Stimulated activated CD4-positive, alpha-beta T cell treated with anti-CD3 and anti-CD28 coated beads, Interleukin-1b, Interleukin-23, amount 100 ng/mL, for 4 hours (primary cell): ENCODE measurements at places on chromosomes 1 and 21.
A peak's percentile ranks its signal among the peaks of the same experiment; 100 is the strongest.

DNA sequence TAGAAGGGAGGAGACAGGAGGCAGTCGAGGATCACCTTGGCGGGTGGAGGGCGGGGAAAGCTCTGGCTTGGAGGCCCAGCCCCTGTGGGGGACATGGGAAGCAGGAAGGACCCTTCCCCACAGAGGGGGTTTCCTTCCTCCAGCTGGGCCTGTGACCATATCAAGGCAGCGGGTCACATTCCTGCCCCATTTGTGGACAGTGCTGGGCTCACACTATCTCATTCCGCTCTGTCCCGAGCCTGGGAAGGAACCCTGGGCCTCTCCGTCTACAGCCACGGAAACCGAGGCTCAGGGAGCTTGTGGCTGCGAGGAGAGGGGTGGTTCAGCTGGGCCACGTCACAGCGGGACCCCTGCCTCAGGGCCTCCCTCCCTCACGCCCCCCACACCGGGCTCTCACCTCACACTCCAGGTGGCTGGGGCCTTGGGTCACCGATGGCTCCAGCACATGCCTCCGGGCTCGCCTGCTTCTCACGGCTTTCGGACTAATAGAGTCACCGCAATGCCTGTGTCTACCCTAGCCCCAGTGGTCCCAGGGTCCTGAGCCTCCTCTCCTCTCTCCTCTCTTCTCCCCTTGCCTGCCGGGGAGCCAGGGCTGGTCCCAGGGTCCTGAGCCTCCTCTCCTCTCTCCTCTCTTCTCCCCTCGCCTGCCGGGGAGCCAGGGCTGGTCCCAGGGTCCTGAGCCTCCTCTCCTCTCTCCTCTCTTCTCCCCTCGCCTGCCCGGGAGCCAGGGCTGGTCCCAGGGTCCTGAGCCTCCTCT lies 56.4 kb downstream of the SLC19A1 start:
- DNase-seq, result no peak

- DNase-seq, result no peak
These were observed 3.1 kb upstream of the GJC2 start for GRCh38 chr1:228146417-228147150.

DNA sequence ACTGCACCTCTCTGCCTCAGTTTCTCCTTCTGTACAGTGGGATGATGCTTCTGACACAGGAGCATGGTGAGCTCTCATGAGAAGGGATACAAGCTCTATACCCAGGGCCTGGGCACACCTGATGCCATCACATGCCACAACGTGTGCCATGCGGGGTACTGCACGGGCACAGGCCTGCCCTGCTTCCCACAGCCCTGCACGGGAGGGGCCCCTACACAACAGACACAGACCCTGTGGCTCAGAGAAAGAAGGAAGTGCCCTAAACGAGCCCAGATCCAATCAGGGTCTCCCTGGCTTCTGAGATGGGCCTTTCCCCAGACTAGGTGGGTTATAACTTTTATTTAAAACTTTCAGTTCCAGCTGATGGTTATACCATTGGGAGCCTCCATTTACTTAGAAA lies 24.6 kb downstream of the C2CD2 start:
- no peak for DNase-seq

- no peak for DNase-seq
These were observed 56.8 kb upstream of the SLC30A10 start for GRCh38 chr1:219985169-219985568.

DNA sequence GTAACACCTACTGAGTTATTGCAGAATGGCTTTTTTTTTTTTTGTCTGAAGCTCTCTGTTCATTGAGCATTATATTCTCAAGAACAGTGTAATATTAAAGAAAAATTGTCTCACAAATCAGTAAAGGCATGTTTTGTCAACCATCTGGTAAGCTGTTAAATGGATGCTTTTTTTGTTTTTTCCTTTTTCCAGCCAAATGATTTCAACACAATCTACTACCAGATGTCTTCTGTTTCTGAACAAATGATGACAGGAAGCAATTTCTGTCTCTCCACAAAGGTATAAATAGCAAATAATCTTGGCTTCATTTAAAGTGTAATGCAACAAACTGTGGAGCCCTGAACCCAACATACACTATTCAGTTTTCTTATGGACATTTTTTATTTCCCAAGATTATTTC lies 78.6 kb upstream of the RGS2 start:
- no peak for DNase-seq

DNA sequence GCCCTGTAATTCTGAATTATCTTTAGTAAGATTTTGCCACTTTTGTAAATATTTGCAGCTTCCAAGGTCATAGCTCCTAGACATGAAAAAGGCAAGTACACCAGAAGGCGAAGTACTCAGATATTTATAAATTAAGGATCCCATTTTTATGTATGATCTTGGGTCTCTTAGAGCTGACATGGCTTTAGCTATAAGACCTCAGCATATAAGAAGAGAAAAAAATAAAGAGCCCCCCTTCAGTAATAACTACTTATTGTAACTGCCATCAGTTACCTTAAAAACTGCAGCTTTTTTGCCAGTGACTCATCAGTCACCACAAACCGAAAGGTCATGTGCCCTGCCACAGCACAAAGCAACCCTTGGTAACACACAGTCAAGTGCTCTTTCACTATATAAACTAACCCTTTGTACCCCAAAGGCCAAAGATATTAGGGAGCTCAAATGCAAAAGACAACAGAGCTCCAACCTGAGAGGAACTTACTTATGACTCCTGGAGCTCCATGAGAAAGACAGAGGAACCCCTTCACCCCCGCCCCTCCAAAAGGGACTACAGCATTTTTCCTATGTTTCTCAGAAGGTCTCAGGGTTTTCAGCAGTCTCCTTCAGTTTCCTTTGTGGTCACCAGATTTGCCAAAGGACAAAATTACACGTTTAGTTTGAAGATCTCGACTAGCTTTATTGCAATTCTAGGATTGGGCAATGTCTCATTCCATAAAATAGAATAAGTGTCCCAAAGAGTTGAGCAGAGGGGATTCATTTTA lies 219.8 kb upstream of the DUSP10 start:
- DNase-seq, result peak; percentile 19

DNA sequence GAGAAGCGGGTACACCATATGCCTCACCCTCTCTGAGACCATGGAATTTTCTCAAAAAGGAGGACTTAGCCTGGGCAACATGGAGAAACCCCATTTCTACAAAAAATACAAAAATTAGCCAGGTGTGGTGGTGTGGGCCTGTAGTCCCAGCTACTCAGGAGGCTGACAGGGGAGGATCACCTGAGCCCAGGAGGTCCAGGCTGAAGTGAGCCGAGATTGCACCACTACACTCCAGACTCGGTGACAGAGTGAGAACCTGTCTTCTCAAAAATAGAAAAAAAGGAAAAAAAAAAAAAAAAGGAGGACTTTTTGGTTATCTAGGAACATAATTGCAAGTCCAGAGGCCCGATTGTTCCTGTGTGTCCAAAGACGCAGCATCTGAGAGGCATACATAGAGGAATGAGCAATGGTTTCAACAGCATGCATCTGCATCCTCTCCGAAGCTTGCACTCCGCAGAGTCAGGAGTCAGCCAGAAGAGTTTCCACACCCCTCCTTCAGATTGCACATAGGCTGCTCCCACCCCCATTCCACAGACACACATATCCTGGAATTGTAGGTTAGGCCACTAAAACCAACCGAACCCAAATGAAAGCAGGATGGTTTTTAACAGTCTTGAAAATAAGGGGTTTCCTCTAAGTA lies 2.5 kb upstream of the TBX15 start:
- no peak for DNase-seq

GRCh38 chr1:192263436-192263835 lies 53.4 kb upstream of the RGS21 start:
- DNase-seq, result no peak

GRCh38 chr1:32774950-32775634 lies 42.1 kb downstream of the YARS1 start:
- no peak for DNase-seq

GRCh38 chr21:35885942-35886541 lies 174.3 kb downstream of the SETD4 start:
- DNase-seq, result no peak

GRCh38 chr1:33925586-33925985 lies 61.7 kb downstream of the HMGB4 start:
- no peak for DNase-seq

- DNase-seq, result no peak
These were observed 85.1 kb downstream of the UBE4B start for GRCh38 chr1:10117865-10118264.

GRCh38 chr1:87449348-87449963 lies 120.8 kb downstream of the LMO4 start:
- DNase-seq, result no peak

- DNase-seq, result no peak
These were observed 111.8 kb downstream of the RPS6KC1 start for GRCh38 chr1:213162862-213163261.

DNA sequence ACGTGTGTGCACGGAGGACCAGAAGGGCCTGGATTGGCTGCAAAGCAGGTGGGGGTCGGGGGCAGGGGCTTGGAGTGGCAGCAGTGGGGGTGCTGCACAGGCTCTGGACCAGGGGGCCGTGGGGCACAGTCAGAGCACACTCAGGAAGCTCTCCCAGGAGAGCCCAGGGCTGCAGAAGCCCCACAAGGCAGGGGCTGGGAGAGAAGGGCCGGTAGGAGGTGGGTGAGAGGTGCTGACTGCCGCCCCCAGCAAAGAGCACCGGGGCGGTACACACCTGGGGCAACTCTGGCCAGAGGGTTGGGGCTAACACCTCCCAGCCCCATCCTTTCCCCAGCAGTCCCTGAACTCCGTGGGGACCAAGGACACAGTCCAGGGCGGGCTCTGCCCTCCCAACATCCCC lies 13.9 kb downstream of the CHD5 start:
- DNase-seq, result no peak

DNA sequence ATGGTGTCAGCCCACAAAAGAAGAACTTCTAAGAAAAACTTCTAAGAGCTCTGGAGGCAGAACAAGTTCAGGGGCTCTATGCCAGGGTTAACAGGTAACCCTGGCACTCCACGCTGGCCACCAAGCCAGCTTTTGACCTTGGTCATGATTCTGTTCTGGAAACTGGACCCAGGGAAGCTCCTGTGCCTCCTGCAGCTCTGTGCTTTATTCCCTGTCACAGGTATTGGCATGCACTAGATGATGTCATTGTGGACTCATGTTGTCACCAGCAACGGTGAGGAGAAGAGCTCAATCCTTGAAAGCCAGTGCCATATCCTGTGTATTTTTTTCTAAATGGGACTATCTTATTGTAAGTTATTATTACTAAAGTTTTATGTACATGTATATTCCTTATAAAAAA lies 56.7 kb upstream of the GCLM start:
- no peak for DNase-seq

DNA sequence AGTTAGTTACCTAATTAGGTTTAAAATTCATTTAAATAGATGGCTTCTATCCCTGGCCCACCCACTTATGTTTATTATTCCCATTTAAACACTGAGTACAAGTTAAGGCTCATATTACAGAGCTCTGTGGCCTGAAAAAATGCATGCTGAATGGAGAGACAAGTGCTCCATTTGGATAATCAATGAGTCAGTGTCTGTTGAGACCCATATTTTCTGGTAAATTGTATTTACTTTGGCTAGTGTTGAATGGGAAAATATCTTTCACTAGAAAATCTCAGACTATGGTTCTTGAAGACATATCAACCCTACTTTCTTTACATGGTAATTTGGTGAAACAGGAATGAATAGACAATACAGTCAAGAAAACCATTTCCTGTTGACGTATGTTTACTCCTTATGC lies 356.0 kb downstream of the S1PR1 start:
- no peak for DNase-seq

DNA sequence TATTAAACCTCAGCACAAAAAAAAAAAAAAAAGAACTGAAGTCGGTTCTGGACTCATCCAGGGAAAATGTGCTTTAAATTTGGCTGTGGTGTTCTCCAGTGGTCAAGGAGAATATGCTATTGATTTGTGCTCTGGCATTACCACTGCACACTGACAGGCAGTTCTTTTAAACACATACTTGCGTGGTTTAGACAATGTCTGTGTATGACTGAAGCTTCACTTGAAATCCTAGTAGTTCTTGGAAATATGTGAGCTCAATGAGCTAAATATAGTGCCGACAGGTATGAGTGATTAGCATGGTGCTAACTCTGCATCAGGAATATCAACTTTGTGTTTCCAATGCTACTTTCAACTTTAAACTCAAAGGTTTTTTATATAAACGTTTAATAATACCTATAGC lies 415.6 kb downstream of the SMYD3 start:
- no peak for DNase-seq

- DNase-seq, result no peak
These were observed 356.3 kb upstream of the DPYD start for GRCh38 chr1:98277118-98277517.

- no peak for DNase-seq
These were observed 103.0 kb downstream of the KCNJ15 start for GRCh38 chr21:38359835-38360234.

GRCh38 chr1:225450491-225451191 lies 22.8 kb upstream of the LBR start:
- DNase-seq, result no peak

DNA sequence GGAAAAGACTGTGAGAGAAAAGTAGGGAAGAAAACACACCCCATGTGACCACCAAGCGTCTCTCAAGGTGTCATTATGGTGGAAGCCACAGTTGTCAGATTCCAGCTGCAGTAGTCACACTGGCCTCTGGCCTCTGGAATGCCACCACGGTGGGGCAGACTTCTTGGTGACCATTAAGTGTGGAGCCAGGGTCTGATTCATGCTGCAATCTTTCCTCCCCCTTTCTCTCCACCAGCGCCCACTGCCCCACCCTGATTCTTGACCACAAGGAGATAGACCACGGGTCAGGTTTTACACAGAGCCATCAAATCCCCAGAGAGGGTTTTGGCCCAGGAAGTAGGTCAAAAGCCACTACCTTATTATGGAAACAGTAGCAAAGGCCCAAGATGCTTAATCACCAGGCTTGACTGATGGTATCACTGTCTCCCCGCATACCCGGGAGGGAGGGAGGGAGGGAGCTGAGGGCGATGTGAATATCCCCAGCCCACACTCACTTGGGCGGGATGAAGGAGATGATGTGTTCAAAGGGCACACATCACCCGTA lies 52.7 kb upstream of the GRHL3 start:
- no peak for DNase-seq

- peak; percentile 37 for DNase-seq
These were observed 693 bp downstream of the RAB4A start for GRCh38 chr1:229271448-229272159.

GRCh38 chr21:25107708-25108107 lies 499.6 kb downstream of the MRPL39 start:
- DNase-seq, result no peak

DNA sequence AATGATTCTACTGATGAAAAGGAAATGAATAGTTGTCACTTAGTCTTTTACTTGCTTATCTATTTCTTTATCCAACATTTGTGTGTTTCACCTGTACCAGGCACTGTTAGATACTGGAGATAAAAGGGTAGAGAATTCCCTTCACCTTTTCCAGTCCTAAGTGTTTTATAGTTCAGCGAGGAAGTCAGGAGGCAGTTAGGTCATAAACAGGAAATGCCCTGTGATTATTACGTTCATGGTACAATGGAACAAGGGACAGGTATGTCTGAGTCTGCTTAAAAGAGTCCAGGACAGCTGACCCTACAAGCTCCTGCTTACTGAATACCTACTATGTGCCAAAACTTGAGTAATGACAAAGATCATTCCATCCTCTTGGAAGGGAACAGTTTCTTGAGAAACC lies 77.8 kb downstream of the TNR start:
- no peak for DNase-seq
